ENCODE measurements at places on chromosomes 6 and 20.

DNA sequence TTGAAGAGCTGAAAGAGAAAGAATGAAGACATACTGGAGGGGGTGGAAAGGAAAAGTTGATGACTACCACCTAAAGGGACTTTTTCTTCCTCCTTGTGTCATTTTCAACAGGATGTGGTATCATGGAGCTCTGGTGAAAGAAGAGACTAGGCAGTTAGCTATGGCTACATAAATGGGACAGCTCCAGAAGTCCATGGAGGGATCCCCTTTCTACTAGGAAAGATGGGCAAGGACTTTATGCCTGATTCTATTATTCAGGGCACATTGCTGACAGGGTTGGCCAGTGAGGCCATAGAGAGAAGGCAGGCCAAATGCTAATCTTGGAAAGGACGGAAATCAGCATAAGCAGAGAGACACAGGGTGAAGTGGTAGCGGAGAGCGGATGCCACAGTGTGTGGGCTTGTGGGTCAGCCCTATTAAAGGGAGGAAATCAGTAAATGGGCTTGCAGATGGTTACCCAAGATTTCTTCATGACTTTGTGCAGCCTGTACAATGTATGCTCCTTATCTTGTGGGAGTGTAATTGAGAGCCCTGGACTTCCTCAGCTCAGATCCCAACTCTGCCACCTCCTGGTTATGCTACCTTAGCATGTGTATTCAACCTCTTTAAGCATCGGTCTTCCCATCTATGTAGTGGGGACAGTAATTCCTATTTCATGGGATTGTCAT lies 77.4 kb upstream of the TMEM170B start:
- DNase-seq: no peak

DNA sequence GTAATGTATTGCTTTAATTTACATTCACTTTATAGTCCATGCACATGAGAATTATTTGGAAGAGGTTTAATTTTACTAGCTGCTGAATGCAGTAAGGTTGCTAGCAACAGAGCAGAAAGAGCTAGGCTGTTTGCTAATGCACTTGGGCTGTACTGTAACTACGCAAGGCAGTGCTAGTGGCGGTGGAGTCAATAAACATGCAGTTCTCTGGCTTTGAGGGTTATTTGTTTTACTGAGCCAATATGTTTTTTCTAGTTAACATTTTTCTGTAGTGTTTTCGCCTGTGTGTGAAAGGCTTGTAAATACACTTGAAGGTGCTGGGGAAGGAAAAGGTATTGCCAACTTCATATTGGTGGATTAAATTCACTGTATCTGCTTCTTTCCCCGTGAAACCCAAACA lies 112.8 kb downstream of the BTBD3 start:
- no peak for DNase-seq

DNA sequence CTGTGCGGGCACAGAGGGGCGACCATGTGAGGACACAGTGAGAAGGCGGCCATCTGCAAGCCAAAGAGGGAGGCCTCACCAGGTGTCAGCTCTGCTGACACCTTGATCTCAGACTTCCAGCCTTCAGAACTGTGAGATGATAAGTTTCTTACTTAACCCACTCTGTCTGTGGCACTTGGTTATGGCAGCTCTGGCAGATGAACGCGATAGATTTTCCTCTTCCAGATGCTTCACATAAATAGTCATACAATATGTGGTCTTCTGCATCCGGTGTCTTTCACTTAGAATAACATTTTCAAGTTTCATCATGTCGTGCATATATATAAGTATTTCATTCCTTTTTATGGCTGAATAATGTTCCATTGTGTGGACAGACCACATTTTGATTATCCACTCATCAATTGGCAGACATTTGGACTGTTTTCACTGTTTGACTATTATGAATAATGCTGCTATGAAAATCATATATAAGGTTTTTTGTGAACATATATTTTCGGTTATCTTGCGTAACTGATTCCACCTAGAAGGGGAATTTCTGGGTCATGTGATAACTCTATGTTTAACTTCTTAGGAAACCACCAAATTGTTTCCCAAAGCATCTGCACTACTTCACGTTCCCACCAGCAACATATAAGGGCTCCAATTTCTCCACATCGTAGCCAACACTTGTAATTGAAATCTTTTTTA lies 30.2 kb downstream of the PRR18 start:
- DNase-seq: no peak

DNA sequence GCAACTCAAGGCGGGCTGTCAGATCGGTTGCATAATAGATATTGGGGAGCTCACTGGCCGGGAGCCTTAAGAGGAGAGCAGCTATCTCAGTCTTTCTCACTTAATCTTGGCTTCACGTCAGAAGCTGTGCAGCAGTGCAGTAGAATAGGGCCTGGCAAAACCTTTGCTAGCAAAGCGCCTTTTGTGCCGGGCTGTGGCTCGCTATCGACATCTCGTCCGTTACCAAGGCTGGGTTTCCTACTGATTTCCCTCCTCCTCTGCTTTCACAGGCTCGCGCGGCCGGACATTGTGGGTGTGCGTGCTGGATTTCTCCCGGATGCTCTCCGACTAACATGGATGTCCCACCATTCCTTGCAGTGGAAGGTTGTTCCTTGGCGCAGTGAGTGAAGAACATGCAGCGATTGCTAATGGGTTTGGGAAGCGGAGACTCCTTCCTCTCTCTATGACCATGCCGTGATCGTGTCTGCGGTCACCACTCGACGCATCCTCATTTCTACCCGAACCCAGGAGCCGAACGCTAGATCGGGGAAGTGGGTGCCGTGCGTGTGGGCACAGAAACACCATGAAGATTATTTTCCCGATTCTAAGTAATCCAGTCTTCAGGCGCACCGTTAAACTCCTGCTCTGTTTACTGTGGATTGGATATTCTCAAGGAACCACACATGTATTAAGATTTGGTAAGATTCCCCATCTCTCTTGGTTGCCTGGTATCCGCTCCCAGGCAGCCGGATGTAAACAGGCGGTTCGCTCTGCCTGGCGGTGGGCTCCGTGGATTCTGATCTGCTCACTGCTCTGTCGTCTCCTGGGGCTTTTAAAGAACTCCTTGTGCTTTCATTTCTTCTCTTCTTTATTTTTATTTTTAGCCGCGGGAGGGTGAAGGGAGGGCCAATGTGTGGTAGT lies 5.5 kb downstream of the GRIK2 start:
- no peak for DNase-seq

DNA sequence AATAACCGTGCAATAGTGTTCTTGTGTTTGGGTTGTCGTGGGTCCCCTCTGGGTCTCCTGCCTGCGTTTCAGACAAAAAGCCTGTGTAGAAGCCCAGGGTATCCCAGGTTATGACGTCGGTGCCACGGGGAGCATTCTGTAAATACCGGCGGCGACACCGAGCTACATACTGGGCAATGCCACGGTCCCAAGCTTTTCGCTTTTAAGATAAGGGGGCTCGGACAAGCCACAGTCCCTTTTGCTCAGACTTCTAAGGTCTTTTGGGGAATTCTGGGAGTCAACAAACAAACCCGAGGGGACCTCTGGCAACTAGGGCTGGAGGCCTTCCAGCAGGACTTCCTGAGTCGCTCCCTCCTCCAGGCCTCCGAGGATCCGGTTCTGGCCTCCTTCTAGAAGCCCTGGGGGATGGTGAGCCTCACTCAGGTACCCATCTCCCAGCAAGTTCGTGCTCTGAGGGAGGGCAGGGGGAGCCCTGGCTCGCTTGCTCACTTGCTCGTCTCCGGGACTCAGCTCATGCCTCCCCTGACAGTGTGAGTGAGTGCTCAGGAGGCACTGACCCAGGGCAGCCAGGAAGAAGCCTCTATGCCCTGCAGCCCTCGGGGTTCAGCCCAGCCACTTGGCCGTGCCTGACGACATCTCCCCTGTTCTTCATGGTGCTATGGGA lies 62.4 kb upstream of the MRPS10 start:
- no peak for DNase-seq

DNA sequence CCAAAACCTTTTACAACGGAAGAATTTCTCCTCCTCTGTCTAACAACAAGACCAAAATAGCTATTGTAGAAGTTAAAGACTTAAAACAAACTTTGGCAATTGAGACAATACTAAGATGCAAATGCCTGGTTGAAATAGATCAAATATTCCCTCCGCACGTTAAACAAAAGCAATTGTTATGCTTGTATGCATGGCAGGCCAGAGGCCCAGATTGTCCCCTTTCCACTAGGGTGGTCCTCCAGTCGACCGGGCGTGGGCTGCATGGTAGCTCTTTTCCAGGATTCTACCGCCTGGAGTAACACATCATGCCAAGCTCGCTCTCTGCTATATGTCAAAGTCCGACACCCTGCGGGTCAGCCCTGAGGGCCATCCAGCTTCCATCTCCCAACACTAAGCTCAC lies 234.7 kb downstream of the RNGTT start:
- no peak for DNase-seq

DNA sequence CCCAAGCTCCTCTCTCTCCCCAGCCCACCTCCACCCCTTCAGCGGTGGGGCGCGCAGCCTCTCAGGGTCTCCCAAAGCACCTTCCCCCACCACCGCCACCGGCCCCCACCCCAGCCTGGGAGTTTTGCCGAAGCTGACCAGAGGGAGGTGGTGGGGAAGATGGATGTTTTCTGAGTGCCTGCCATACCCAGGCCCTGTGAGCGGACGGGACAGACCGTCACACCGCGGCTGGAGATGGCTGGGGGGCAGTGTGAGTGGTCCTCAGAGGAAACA lies 5.7 kb downstream of the C20orf204 start:
- no peak for DNase-seq

GRCh38 chr6:38349795-38350194 lies 289.9 kb downstream of the BTBD9 start:
- DNase-seq: no peak

DNA sequence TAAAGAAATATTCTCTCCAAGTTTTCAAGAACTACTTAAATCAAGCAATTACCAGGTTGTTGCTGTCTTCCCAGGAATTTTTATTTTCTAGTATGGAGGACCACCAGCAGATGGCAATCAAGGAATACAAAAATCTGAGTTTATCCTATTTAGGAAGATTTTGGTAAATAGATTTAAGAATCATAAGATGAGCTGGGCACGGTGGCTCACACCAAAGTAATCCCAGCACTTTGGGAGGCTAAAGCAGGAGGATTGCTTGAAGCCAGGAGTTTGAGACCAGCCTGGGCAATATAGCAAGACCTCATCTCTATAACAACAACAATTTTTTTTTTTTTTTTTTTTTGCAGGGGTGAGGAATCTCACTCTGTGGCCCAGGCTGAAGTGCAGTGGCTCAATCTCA lies 19.3 kb upstream of the SEC63 start:
- no peak for DNase-seq
